T-helper 22 cell (primary cell): ENCODE measurements at places on chromosomes 5 and 9.

- DNase-seq = no peak
Observed at GRCh38 chr5:150473673-150474358, 24.3 kb upstream of the RPS14 start.

- no peak for DNase-seq
Observed at GRCh38 chr9:97374811-97375210, 37.1 kb upstream of the TDRD7 start.

DNA sequence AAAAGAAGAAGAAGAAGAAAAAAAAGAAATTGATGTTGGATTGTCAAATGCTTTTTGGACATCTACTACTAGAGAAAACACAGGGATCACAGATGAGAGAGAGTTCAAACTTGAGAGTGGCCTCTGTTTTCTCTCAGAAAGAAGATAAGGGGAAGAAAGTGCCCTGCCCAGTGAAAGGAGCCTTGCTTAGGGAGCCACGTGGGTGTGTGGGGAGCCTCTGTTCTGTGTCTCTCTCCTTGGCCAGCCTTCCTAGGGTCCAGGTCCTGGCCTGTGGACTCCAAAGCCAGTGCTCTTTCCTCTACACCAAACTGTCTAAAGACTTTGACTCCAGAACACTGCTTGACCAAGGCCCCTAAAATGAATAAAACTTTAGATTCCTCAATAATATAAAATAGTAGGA lies 22.0 kb upstream of the COL15A1 start:
- DNase-seq = no peak

DNA sequence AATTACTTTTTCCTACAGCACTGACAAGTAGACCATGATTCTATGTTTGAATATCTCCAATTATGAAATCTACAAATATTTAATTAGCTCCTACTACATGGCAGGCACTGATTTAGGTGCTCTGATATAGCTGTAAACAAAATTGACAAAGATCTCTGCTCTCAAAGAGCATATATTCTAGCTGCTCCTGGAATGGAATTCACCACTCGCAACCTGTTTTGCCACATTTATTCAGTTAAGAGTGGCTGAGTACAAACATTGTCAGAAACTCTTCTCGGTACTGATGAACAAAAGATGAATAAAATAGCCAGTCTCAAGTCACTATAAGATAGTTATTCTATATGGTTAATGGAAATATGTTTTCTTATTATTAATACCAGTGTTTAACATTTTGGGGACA lies 114.2 kb upstream of the PDE4D start:
- no peak for DNase-seq

- no peak for DNase-seq
Observed at GRCh38 chr5:177368869-177369644, 11.3 kb downstream of the RGS14 start.

GRCh38 chr5:11045411-11045810 lies 284.4 kb upstream of the DAP start:
- DNase-seq = no peak

- no peak for DNase-seq
Observed at GRCh38 chr5:60820593-60821487, 23.2 kb downstream of the ELOVL7 start.

DNA sequence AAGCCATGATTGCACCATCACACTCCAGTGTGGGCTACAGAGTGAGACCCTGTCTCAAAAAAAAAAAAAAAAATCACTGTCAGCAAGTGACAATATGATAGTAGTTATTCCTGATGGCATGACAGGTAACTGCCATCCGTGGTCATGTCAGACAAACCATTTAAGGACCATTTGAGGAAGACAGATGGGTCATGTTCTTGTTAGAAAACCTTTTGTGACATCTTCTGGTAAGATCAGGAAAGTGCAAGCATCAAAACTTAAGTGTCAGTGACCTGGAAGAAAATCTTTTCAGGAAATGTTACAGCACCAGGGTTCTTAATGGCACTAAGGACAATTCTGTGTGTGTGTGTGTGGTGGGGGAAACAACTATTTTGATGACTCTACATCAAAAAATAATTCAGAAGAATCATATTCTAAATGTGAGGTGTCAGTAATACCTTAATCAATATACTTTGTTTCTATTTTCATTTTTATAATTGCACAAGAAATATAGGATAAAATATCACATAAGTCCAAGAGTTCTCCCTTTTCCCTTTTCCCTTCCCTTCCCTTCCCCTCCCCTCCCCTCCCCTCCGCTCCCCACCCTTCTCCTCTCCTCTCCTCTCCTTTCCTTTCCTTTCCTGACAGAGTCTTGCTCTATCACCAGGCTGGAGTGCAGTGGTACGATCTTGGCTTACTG lies 17.8 kb downstream of the SLC38A9 start:
- no peak for DNase-seq

DNA sequence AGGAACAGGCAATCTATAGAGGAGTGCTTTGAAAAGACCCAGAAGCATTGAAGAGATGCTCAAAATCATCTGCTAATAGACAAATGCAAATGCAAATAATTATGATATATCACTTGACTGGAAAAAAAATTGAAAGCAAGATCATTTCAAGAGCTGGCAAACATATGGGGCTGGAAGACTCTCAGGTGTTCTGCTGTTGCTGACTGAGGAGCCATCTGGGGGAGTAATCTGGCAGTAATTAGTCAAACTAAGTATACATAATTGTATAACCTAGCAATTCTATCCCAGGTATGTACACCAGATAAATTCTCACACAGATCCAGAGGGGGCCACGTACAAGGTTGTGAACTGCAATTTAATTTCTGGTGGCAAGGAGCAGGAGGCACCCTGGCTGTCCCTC lies 4.6 kb upstream of the HMHB1 start:
- no peak for DNase-seq

GRCh38 chr9:134600836-134601638 lies 40.6 kb upstream of the COL5A1 start:
- DNase-seq = no peak

DNA sequence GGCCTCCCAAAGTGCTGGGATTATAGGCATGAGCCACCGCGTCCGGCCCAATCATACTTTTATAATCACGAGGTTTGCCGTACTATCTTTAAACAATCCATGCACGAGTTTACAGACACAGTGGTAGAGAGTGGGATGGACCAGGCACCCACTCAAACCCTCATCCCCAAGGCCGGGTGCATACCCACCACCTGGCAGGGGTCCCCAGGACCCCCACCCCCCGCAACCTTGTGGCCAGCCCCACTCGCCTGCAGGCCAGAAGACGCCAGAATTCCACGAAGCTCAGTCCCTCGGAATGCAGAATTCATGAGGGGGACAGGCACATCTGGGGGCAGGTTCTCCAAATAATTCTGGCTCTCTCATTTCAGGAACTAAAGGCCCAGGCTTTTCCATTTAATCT lies 17.1 kb downstream of the NACC2 start:
- no peak for DNase-seq

GRCh38 chr9:93820667-93821306 lies 134.4 kb downstream of the BARX1 start:
- no peak for DNase-seq

DNA sequence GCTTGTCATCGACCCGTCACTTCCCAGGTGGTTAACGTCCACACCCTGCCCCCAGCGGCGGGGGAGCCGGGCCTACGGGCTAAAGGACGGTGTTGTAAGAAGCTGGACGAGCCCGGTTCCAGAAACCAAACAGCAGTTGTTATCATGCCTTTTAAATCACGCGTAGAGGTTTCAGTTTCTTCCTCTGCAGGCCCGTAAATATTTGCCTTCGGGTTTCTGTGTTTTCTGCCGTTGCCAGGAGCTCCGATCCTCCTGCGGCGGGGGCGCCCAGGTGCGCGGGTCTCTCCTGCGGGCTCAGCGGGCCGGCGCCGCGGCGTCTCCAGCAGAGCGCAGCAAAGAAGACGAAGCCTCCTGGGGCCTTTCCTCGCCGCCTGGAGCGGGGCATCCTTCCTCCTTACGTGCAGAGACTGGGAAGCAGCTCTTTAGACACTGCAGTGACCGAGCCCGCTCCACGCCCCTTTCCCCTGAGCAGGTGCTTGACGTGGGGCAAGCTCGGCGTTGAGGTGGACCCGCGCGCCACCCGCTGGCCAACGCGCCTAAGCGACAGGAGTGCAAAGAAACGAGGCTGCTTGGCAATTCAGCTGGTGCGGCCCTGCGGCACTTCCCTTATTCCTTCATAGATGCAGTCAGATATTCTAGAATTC lies 21.8 kb upstream of the TTC1 start:
- DNase-seq = peak; percentile 32

DNA sequence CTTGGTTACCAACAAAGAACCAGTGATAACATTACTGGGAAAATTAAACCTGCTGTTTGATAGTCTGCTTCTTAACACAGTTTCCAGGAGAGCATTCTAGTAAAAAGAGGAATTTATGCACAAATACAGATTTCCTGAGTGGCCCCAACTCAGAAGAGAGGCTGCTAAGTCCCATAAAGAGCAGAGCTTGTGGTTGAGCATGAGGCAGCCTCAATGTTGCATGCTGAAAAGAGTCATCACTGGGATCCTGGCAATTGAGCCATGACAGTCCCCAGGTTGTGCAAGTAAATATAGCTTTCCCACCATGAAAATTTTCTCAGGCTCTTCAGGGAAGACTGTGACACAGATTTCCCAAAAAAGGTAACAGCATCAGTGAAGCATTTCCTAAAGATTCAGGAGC lies 47.5 kb upstream of the ADRB2 start:
- DNase-seq = no peak

DNA sequence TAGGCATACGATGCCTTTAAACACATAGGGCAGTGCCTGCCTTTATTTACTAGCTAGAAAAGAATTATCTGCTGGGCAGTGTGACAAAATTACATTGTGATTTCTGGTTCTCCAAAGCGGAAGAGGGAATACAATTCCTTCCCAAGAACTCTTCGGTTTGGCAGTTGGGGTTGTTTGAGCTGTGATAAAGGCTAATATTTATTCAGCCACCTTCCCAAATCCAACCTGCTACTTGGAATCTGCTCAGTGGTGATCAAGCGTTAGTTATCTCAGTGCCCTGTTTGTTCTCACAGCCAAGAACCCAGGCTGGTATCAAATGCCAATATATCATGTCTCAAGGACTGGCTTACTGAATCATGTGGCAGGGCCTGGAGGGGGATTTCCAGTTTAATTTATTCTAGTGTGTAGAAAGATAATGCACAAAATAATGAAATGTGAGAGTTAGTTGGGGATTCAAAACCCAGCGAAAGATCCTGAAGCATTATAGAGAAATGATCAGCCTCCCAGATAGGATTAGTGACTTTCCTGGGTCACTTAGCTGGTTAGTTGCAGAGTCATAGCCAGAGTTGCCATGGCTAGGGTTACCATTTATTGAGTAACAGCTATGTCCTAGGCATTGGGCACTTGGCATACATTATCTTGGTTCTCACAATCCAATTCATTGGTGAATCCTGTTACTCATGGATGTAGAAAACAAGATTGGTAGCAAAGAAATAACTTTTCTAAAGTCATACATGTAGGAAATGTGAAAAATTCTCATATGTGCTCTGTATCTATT lies 457.0 kb upstream of the KLF4 start:
- DNase-seq = no peak

DNA sequence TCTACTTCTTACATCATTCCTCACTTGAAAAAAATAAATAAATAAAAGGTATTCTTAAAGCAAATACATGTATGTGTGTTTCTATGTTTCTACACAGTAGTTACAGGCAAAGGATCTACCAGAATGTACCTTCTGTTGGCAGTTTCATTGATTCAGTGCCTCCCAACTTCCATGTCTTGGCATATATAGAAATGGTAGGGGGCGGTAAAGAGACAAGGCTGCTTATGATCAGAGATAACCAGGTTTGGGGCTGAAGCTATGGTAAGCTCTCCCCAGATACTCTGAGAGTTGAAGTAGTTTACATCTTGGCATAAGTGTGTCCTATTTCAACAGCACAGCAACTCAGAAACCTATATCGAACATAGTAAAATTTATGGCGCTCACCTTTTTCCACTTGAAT lies 1075.4 kb upstream of the C9orf72 start:
- no peak for DNase-seq

GRCh38 chr5:120035815-120036577 lies 406.6 kb downstream of the FAM170A start:
- no peak for DNase-seq

- peak; percentile 35 for DNase-seq
Observed at GRCh38 chr9:99822109-99822805, 572 bp downstream of the NR4A3 start.

GRCh38 chr5:127254729-127255284 lies 35.8 kb upstream of the MEGF10 start:
- DNase-seq = no peak

GRCh38 chr5:124089578-124089977 lies 577.6 kb downstream of the CSNK1G3 start:
- DNase-seq = no peak

DNA sequence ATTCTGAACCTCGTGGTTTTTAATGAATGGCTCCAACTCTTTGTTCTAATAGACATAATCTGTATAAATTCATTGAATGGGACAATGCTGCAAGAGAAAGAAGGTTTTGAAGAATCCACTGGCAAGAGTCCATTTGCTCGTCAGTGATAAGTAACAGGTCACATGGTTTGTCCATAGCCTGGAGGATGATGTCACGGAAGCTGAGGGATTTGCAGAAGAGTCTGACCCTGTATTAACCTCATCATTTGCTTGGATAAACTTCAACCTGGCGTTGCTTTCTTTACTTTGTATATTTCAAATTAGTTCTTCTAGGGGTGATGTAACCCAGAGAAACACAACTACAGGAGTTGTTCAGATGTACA lies 197.4 kb downstream of the GAS1 start:
- no peak for DNase-seq

GRCh38 chr5:177320879-177321278 lies 9.2 kb upstream of the MXD3 start:
- no peak for DNase-seq

DNA sequence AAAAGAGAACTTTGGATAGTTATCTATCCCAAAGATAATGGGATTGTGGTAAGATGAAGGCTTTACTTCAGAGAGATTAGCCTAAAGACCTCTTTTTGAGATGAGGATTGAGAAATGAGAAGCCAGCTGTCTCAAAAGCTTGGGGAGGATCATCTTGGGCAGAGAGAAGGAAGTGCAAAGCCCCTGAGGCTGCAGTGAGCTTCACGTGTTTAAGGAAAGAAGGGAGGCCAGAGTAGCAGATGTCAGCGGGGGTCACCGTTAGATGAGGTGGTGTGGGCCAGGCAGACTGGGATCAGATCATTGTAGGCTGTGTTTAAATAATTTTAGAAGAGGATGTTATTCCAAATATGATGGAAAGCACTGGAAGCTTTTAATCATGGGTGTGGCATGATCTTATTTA lies 270.1 kb downstream of the ARHGEF28 start:
- DNase-seq = no peak

- DNase-seq = no peak
Observed at GRCh38 chr9:128643519-128644300, 12.9 kb downstream of the DYNC2I2 start.

GRCh38 chr5:173752653-173753052 lies 135.5 kb upstream of the CPEB4 start:
- no peak for DNase-seq

DNA sequence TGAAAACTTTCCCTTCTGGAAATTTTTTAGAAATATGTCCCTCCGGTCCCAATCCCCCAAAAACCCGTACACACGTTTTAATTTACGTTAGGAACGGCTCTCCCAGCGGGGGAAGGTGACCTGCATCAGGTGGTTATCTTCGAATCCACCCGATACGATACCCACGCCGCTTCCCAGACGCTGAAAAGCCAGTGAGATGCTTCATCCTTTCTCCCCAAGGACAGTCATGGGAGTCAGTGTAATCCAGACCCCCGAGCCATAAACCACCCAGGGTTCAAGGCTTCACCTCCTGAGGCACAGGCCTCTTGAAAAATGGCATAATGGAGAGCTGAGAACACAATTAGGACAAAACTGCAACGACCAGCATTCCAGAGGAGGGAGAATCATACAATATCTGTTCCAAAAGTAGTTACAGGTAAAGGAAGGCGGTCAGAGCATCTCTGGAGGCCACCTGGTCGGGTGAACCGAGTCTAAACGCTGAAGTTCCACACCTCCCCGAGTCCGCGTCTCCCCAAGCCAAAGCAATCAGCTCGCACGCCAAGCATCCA lies 857 bp downstream of the FAM169A start:
- no peak for DNase-seq
